ENCODE measurements at places on chromosomes 6 and 20. TPM values are rescaled to one million over a fixed set of nuclear protein-coding genes. Genes with fewer than 3 reads are reported as not detected.
A peak's percentile ranks its signal among the peaks of the same experiment; 100 is the strongest.

DNA sequence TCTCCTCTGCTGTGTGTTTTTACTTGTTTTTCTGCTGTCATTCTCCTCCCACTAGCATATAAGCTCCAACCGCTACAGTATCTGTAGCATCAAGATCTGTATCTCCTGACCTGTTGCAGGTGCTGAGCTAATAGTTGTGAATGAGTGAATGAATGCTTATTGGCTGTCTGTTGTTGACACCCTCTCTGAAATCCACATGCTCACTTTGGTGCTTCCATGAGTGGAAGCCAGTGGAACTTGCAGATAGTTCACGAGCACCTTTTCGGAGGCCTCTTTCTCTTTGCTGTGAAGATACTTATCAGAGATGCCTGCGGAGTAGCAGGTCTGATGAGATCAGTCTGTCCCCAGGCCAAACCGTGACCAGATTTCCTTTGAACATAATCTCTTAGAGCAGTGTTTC, 117.3 kb downstream of the EYA2 start:
- H3K4me1 ChIP-seq: no peaks in the 10 kb centered on the region
- H3K27me3 ChIP-seq: no peaks in the 10 kb centered on the region
- no peaks in the 10 kb centered on the region for H3K36me3 ChIP-seq
- no peak overlapping the region for H3K4me3 ChIP-seq
- no peak for DNase-seq

- H3K4me1 ChIP-seq: no peaks in the 10 kb centered on the region
- H3K27me3 ChIP-seq: no peaks in the 10 kb centered on the region
- no peak overlapping the region for H3K27ac ChIP-seq
- DNase-seq: no peak
- H3K36me3 ChIP-seq: no peaks in the 10 kb centered on the region
- no peak overlapping the region for H3K4me3 ChIP-seq
These were observed 15.6 kb upstream of the SNRPB2 start for GRCh38 chr20:16714242-16714641.

The MAFB gene
- 17.5 TPM for total RNA-seq

GRCh38 chr6:132973514-132973993, 159.2 kb downstream of the RPS12 start:
- H3K4me3 ChIP-seq: no peak overlapping the region
- H3K27me3 ChIP-seq: no peaks in the 10 kb centered on the region
- no peak overlapping the region for H3K27ac ChIP-seq
- no peaks in the 10 kb centered on the region for H3K36me3 ChIP-seq
- H3K4me1 ChIP-seq: no peaks in the 10 kb centered on the region

GRCh38 chr6:355373-356208, 36.0 kb upstream of the IRF4 start:
- no peak overlapping the region for H3K27ac ChIP-seq
- no peaks in the 10 kb centered on the region for H3K36me3 ChIP-seq
- no peaks in the 10 kb centered on the region for H3K4me1 ChIP-seq

DNA sequence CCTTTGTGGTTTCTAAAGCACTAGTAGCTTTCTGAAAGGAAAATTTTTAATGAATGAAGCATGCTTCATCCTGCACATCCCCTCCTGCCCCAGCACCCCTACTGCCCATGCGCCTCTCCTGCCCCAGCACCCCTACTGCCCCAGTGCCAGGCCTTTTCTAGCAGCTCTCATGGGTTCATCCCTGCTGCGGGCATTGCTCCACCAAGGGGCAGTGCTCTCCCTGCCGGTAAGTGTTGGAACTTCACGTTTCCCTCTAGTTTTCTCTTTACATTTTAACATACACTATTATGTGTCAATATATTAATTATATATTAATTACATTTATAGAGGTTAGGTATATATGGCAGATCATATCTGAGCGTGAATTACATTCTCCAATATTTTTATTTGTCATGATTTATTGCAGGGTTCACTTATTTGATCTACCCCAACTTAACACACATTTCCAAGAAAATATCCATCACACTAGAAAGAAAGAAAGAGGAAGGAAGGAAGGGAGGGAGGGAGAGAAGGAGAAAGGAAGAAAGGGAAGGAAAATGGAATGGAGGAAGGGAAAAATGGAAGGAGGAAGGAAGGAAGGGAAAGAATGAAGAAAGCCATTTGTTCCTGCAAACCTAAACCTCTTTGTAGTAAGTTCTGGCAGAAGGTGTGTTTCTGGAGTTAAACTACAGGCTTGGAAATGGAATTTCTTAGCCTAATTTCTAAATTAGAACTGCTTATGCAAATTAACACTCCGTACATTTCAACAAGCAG, 46.8 kb downstream of the CEP43 start:
- H3K4me1 ChIP-seq: no peaks in the 10 kb centered on the region
- no peaks in the 10 kb centered on the region for H3K27me3 ChIP-seq
- no peaks in the 10 kb centered on the region for H3K36me3 ChIP-seq
- H3K27ac ChIP-seq: no peak overlapping the region
- H3K4me3 ChIP-seq: no peak overlapping the region
- DNase-seq: no peak

The MCHR2 gene
- not detected for total RNA-seq

GRCh38 chr20:3164043-3164762, 4.5 kb upstream of the FASTKD5 start:
- H3K27ac ChIP-seq: no peak overlapping the region
- H3K27me3 ChIP-seq: no peaks in the 10 kb centered on the region
- peaks cover 1% of the 10 kb centered on the region for H3K36me3 ChIP-seq
- DNase-seq: no peak
- peaks cover 10% of the 10 kb centered on the region for H3K4me1 ChIP-seq

DNA sequence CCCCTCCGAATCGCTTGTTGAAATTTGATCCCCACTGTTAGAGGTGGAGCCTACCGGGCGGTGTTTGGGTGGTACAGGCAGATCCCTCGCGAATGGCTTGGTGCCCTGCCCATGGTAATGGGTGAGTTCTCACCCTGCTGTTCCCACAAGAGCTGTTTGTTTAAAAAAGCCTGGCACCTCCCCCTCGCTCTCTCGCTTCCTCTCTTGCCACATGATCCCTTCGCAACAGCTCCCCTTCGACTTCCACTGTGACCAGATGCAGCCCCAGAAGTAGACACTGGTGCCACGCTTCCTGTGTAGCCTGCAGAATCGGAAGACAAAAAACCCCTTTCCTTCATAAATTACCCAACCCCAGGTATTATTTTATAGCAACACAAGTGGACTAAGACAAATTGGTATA, 292.2 kb upstream of the QKI start:
- H3K27ac ChIP-seq: no peak overlapping the region
- DNase-seq: no peak
- no peaks in the 10 kb centered on the region for H3K4me1 ChIP-seq
- no peaks in the 10 kb centered on the region for H3K27me3 ChIP-seq
- no peak overlapping the region for H3K4me3 ChIP-seq
- no peaks in the 10 kb centered on the region for H3K36me3 ChIP-seq

DNA sequence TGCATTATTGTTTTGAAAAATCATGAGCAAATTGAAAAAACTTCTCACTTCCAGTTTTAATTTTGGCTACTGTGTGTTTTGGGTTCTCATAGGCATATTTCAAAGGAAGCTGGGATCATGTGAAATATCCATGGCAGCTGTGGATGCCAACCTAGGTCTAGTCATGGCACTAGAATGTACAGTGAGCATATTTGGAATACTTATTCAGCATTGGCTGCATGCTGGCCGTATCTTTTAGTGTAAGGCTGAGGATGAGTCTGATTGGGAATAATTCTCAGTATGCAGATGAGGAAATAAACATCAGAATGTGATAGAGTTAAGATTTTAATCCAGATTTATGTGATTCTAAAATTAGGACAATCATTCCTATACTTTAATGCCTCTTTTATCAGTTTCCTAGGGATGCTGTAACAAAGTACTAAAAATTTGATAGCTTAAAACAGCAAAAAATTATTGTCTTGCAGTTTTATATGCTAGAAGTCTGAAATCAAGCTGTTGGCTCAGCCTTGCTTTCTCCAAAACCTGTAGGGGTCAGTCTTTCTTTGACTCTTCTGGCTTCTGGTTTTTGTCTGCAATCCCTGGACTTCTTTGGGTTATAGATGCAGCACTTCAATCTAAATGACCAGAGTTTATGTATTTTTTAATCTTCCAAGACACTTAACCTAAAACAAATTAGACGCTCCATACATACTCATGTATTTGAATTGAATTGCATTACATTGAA, 37.7 kb upstream of the DEFB112 start:
- DNase-seq: no peak
- no peaks in the 10 kb centered on the region for H3K36me3 ChIP-seq
- no peaks in the 10 kb centered on the region for H3K4me1 ChIP-seq
- H3K27ac ChIP-seq: no peak overlapping the region
- H3K27me3 ChIP-seq: no peaks in the 10 kb centered on the region
- H3K4me3 ChIP-seq: no peak overlapping the region

The SOX12 gene
- total RNA-seq: 6.8 TPM

The OPRM1 gene
- not detected for total RNA-seq

GRCh38 chr6:34237316-34237721, 646 bp downstream of the HMGA1 start:
- DNase-seq: no peak
- H3K27me3 ChIP-seq: no peaks in the 10 kb centered on the region
- H3K4me3 ChIP-seq: peak overlapping the region; percentile 76
- H3K27ac ChIP-seq: peak overlapping the region; percentile 88

- H3K27me3 ChIP-seq: no peaks in the 10 kb centered on the region
- H3K4me1 ChIP-seq: peaks cover 10% of the 10 kb centered on the region
These were observed 47.6 kb downstream of the AGPAT4 start for GRCh38 chr6:161226009-161226964.

The PLCB4 gene
- total RNA-seq: 18.6 TPM

DNA sequence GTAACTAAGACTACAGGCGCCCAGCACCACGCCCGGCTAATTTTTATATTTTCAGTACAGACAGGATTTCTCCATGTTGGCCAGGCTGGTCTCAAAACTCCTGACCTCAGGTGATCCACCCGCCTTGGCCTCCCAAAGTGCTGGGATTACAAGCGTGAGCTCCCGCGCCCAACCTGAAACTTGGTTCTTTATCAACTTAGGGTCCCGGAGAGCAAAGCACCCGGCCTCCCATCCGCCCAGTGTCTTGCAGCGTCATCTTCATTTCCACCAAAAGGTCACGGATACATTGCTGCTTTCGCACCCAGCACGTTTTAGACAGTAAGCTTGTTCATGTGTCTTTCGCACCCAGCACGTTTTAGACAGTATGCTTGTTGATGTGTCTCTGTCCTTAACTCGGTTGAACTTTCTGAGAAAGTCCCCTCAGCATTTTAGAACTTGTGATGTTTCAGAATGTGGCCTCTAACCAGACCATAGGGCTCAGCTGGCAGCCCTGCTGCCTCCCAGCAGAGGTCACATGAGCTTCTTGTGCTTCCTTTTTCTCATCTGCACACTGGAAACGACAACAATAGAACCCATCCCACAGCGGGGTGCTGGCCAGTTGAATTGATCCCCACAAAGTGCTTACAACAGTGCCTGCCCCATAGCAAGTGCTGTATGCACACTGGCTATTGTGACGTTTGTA, 48.8 kb downstream of the PRR18 start:
- H3K27me3 ChIP-seq: no peaks in the 10 kb centered on the region
- DNase-seq: no peak
- H3K27ac ChIP-seq: peak overlapping the region; percentile 83
- H3K4me1 ChIP-seq: no peaks in the 10 kb centered on the region
- H3K36me3 ChIP-seq: no peaks in the 10 kb centered on the region
- no peak overlapping the region for H3K4me3 ChIP-seq

DNA sequence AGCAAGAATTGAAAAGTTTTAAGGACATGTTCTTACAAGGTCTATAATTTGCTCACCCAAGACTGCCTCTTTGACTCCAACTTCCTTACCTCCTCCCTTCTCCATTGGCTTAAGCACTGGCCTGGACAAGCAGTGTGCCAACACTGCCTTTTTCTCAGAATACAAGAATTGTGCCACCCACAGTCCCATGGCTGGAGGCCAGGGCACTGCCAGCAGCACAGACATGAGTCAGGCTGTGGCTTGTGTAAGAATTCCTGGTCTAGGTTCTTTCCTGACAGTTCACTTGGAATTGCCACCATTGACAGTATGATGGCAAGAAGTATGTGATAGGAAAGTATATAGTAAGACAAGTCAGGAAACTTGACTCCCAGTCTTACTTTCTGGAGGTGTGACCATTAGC, 202.7 kb upstream of the MARCKS start:
- no peaks in the 10 kb centered on the region for H3K27me3 ChIP-seq
- H3K36me3 ChIP-seq: no peaks in the 10 kb centered on the region
- peaks cover 4% of the 10 kb centered on the region for H3K4me1 ChIP-seq
- DNase-seq: no peak
- H3K27ac ChIP-seq: no peak overlapping the region

GRCh38 chr20:4956200-4956810, 45.0 kb downstream of the SLC23A2 start:
- peaks cover 5% of the 10 kb centered on the region for H3K36me3 ChIP-seq
- H3K4me3 ChIP-seq: no peak overlapping the region
- H3K27ac ChIP-seq: no peak overlapping the region

The ZC2HC1B gene
- not detected for total RNA-seq

DNA sequence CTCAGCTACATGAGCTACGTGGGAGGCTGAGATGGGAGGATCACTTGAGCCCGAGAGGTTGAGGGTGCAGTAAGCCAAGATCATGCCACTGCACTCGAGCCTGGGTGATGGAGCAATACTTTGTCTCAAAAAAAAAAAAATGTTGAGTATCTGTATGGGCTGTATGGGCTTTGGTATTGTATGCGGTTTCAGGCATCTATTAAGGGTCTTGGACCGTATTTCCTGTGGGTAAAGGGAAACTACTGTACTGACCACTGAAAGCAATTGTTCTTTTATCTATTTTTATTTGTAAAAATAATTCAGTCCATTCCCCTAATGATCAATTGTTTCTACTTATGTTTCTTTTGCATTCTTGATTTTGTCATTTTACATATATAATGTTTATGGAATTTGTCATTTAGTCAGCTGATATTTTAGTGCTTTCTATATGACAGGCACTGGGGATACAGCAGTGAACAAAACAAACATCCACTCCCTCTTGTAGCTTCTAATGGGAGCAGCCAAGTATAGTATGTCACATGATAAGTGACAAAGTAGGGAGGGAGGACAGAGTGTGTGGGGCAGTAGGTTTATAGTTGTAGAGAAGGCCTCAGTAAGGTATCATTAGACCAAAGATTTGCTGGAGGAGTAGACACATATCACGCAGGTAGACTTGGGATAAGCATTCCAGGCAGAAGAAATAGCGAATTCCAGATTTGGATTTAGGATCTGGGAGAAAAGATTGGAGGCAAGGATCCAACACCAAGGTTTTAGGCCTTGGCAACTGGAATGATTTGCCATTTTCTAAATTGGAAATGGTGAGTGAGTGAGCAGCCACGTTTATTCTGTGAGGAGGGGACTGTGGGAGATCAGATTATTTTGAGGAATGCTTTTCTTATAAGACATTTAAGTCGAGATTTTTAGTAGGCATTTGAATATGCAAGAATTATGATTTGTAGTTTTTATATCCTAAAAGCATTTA, 6.0 kb downstream of the PCMT1 start:
- H3K4me1 ChIP-seq: no peaks in the 10 kb centered on the region
- no peak for DNase-seq
- H3K36me3 ChIP-seq: peaks cover 9% of the 10 kb centered on the region
- H3K4me3 ChIP-seq: no peak overlapping the region
- peak overlapping the region; percentile 33 for H3K27ac ChIP-seq
